Hematopoietic multipotent progenitor cell treated with erythropoietin and hydrocortisone succinate and interleukin-3 and kit ligand, for 6 days (in vitro differentiated cells): ENCODE measurements at places on chromosomes 3 and 15.

DNA sequence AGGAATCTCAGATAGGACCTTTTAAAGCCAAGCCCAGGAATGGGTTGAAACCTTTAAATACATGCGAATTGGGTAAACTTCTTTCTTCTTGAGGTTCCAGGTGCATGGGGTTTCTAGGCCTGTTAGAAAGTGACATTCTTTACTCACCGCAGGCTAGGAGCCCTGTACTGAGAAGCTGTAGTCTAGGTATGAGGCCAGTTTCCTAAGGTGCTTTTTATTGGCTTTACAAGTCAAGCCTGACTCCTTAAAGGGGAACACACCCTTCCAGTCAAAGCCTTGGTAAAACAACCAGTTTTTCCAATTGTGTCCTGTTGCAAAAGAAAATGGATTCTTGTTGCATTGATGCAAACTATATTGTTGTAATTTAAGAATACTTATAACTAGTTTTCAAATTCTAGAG lies 76.1 kb upstream of the ATP11B start:
- DNase-seq, result no peak

GRCh38 chr15:70935631-70936030 lies 43.0 kb downstream of the LRRC49 start:
- DNase-seq, result no peak

GRCh38 chr3:107734317-107734716 lies 211.6 kb downstream of the BBX start:
- DNase-seq, result no peak

GRCh38 chr3:78895528-78895927 lies 872.3 kb downstream of the ROBO1 start:
- DNase-seq, result no peak

DNA sequence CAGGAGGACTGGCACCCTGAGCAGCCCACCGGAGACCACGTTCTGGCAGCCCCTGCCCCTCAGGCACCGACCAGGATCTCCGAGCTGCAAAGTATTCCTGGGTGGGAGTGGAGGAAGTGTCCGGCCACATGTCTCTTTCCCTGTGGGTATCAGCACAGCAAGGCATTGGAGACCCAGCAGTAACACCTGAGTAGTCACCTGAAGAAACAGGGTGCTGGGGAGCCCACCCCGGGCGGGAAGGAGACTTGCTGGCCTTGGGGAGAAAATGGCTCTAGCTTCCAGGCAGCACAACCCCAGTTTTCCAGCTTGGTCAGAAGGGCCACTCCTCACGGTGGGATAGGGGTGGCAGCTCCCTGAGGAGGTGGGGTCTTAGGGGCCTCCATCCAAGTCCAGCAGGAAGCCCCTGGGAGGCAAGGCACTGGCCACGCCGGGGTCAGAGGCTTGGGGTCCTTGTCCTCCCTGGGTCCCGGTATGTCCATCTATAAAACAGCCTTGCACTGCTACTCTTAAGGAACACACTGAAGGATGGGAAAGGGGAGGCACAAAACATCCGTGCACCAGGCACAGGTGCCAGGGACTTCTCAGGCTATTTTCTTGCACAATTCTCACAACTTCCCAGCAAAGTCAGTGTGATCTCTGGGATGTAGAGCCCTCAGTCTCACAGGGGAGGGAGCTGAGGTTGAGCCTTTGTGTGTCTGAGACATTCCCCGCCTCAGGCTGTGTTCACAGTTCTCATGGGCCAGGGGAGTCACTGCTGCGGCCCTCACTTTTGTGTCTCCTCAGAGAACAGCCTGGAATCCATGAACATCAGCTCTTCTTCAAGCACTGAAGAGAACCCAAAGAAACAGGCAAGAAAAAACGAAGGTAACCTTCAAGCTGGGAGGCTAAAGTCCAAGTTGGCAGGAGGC lies 11.9 kb downstream of the CFAP100 start:
- no peak for DNase-seq

DNA sequence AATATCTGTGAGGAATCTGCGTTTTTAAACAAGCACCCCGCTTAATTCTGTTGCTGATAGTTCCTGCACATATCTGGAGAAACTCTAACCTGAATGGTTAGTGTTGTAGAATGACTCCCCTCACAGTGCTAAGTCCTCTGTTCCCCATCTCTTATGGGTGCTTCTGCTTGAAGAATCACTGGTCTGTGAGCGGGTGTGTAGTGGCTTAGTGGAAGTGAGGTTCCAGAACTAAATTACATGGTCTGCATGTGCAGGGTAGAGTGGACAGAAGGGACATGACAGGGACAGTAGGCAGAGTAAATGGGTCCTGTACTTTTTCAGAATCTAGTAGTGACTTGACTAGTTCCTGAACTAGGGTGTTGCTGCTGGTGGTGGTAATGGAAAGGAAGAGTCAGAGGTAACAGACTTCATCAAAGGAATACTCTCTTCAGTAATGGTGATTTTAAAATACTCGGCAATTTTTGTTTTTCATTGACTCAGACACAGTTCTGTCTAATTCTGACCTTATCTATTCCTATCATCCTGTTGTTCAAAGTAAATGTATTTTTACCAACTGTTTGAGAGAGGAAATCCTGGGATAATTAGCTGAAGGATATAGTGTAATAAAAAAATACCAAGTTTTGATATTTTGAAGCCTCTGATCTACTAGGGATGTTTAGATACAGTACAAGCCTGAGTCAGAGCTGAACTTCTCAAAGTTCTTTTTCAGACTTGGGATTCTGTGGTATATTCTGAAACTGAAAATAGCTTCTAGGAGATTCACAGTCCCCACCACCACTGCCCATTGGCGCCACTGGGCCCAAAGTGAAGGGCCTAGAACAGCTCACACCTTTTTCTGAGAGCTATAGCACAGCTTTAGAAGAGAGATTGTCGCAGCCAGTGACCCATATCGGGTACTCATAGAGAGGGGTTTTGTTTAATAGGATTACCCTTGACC lies 55.5 kb downstream of the FNDC3B start:
- no peak for DNase-seq

DNA sequence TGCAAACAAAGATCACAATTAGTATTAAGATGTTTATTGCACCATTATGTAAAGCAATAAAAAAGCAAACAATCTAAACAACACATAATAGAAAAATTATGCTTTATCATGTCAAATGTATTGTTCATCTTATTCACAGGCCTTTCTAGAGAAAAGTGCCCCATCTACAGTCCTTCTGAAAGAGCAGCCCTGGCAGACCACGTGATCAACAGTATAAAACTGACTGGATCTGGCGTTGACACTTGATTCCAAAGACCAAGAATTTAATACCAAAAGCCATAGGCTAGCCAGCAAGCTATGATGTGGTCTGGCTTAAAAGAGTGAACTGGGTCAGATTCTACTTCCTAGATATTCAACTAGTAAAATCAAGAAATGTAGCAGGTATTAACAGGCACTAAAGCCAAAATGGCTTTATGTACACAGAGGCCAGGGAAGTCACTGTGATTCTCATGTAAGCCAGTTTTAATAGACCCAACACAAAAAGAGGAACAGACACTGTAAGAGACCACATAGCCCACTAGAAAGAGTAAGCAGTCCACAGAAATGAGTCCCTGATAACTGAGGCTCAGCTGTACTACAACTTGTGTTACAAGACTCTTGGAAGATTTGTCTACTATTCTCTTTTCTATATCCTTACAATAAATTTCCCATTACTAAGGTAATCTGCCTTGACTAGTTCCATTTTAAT lies 32.5 kb downstream of the DMXL2 start:
- DNase-seq, result peak; percentile 11

DNA sequence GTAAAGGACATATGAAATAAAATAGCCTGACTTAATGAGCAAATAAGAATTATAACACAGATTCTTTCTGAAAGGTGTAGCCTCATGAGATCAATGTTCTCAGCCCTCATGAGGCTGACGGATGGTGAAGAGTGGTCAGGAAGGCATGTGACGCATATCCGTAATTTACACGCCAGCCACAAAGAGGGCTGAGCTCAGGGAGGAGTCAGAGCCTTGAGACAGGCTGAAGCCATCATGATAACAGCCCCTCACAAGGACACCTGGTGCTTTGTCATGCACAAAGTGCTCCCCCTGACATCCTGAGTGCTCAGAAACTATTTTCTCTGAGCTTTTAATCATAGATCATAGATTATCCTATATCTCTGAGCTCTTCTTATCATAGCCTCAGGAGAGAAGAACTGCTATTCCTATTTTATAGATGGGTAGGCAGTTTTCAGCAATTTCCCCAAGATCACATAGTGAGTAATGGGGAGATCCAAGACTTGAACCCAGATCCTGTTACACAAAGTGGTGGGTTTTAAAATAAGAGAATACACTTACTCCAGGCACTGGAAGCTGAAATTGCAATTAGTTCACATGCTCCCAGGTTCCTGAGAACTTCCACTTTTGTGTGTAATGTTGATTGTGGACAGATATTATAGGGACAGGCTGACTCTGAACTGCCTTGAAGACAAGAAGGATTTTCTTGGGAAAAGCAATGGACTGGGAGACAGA lies 267.1 kb downstream of the RPLP1 start:
- peak; percentile 87 for DNase-seq

DNA sequence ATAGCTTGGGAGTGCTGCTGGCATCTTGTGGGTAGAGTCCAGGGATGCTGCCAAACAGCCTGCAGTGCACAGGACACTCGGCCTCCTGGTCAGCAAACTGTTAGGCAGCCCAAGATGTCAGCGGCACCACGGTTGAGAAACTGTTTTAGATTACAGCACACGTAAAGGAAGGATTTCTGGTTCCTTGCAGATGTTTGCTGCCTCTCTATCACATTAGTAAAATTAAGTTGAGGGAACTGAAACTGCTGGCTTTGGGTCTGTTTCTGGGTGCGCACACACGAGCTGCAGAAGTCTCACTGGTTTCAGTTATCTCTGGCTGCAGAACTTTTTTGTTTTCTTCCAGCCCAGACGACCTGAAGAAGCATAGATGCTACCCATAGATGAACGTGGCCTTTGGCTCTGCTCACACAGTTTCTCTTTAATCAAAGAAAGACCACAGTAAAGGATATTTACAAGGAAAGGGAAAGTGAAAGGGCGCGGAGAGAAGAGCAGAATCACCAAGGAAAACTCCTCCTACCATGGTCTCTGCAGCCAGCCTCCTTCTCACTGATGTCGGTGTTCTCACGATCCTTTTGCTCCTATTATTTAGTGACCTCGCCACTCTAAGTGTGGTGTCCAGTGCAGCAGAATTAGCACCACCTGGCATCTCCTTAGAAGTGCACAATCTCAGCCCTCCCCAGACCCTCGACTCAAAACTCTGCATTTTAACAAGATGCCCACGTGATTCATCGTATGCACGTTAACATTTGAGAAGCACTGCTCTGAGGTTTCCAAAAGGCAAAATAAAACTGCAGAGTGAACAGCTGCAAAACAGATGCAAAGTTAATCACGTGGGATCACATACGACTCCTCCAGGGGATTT lies 50.6 kb upstream of the AKAP13 start:
- DNase-seq, result peak; percentile 57

DNA sequence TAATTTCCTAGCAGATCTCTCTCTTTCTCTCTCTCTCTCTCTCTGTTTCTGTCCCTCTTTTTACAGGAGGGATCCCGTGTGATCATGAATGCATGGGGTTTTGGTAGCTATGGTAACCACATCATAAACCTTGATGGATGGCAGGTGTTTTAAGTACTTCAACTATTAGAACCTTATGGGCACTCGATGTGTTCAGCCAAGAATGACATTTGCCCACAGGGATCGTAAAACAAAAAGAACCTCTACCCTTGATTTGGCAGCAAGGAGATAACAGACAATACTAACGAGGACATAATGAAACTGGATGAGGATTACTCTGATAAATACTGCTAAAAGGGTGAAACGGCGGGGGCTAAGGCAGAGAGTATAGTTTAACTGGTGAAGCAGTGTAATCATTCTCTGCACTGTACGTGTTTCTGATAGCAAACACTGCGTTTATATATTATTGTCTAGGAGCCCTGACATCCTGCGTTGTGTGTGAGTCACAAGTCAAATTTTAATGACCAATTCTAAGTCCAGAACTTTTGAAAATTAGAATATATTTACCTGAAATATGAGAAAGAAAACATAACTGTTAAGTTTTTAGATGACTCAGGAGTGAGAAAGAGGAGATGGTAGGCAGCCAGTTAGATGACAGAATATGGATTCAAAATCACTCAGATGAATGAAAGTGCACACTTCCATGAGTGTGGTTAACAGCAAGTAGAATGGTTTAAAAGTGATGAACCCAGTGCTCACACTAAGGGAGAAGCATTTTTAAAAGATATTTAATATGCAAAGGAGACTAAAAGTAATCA lies 80.3 kb downstream of the OTOL1 start:
- no peak for DNase-seq

GRCh38 chr15:101158166-101159095 lies 93.4 kb downstream of the CHSY1 start:
- DNase-seq, result no peak

GRCh38 chr15:41894791-41895463 lies 1.1 kb upstream of the SPTBN5 start:
- peak; percentile 72 for DNase-seq

- DNase-seq, result no peak
Observed at GRCh38 chr3:100865442-100865841, 127.8 kb downstream of the ABI3BP start.

DNA sequence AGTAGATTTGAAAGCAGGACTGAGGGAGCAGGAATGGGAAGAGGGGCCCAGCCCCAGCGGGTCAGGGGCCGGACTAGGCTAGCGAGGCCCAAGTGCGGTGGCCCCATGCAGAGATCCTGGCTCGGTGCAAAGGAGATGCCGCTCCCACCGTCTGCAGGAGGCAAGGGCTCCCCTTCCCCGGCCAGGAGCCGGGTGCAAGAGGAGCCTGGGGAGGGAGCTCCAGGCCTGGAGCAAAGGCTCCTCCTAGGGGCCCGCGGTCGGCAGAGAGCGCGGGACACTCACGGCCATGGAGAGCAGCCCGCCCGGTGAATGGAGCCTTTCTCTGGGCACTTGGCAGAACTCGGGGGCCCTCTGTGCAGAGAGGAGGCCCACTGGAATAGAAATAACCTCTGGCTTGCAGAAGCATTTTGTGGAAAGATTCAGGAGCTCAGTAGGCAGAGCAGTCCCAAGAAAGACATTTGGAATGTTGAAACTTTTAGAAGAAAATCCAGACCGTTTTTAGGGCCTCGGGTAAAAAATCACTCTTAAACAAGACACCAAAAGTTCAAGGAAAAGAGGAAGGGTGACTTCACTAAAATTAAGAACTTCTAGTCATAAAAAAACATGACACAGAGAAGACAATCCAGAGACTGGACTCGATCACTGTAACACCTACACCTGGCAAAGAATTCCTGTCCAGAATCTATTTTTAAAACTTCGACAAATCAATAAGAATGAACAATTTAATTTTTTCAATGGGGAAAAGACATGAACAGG lies 43.0 kb upstream of the USP3 start:
- no peak for DNase-seq

DNA sequence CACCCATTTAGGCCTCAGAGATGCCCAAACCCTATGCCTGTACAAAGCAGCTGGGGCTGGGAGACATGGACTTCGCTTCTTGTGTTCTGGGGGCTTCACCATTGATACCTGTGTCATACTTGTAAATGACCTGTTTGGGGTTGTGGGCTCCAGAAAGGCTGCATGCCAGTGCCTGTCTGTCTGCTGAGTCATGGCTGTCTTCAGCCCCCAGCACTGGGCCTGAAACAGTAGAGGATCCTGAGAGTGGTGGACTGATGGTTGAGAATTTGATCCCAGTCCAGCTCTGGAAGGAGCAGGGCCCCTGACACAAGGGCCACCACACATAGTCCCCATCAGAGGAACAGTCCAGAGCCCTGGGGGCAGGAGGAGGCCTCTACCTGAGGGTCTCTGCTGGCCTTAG lies 24.6 kb upstream of the APEH start:
- DNase-seq, result no peak

- peak; percentile 67 for DNase-seq
Observed at GRCh38 chr3:36944012-36944640, 728 bp downstream of the TRANK1 start.
